ENCODE measurements at places on chromosomes 2 and 18.

DNA sequence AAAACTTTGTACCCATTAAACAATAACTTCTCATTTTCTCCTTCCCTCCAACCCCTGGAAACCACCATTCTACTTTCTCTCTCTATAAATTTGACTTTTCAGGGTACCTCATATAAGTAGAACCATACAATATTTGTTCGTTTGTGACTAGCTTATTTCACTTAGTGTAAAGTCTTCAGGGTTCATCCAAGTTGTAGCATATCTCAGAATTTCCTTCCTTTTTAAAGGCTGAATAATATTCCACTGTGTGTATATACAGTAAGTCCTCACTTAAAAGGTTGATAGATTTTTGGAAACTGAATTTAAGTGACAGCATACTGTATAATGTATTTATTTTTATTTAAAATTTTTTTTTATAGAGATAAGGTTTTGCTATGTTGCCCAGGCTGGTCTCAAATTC is 13.9 kb downstream of the CASP10 start:
- no peak for DNase-seq

- DNase-seq, result no peak
Observed at GRCh38 chr2:216761133-216761532, 65.8 kb upstream of the IGFBP5 start.

GRCh38 chr18:69143084-69143483 is 257.6 kb upstream of the DOK6 start:
- no peak for DNase-seq

GRCh38 chr2:114729026-114729425 is 286.6 kb downstream of the DPP10 start:
- no peak for DNase-seq

DNA sequence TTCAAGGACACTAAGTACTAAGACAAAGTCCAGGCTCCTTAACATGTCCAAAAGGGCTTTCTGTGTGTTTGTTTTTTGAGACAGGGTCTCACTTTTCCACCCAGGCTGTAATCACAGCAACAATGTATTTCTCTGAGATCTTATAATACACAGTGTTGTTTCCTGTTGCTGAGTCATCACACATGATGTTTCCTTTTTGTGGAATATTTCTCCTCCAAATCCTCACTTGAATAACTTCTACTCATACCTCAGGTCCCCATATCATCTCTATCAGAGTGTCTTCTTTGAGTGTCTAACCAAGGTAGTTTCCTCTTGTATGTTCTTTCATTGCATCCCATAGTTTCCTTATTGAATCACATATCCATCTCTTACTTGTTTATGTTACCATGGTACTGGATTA is 632.0 kb upstream of the PIK3C3 start:
- DNase-seq, result no peak

GRCh38 chr2:46122318-46122976 is 174.8 kb upstream of the EPAS1 start:
- no peak for DNase-seq

- DNase-seq, result no peak
Observed at GRCh38 chr2:239715606-239716005, 309.5 kb downstream of the NDUFA10 start.
